ENCODE measurements at places on chromosomes 5 and 9.

GRCh38 chr9:128276574-128277270 lies 646 bp downstream of the SWI5 start:
- no peak for DNase-seq

DNA sequence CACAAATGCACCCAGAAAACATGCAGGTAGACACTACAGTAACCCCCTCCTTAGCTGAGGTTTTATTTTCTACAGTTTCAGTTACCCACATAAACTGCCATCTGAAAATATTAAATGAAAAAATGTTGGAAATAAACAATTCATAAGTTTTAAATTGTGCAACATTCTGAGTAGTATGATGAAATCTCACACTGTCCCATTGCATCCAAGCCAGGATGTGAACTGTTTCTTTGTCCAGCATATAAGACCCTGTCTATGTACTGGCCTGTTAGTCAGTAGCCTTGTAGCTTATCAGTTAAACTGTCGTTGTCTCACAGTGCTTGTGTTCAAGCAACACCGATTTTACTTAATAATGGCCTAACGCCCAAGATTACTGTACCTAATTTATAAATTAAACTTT lies 630.5 kb downstream of the ANXA1 start:
- DNase-seq, result no peak

DNA sequence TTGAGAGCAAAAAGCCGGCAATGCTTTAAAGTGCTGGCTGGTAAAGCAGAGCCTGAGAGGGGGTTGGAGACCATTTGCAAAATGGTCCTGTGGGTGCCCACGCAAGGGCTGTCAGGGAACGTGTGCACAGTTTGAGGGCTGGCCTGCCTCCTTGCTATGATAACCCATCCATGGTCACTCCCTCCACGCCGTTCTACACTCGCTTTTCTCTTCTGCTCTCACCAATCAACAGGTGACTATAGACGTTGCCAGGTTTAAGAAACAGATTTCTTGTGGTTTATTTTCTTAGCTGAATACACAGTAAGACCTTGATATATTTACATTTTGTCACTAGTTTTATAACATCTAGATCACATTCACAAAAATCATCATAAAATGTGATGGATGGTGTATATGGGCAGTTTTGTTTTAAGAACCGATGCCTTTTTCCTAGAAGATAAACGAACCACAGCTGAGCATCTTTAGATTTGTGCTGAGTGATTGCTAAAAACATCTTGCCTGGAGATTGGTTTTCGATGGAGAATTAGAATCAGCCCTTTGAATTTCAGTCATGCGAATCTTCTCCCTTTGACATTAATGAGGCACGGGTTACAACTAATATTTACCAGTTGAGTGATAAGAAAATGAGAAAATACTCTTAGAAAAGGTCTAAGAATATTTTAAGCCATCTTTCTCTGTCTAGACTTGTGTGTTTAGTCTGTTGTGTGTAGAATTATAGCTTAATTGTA lies 13.9 kb downstream of the MAP1B start:
- DNase-seq, result no peak

DNA sequence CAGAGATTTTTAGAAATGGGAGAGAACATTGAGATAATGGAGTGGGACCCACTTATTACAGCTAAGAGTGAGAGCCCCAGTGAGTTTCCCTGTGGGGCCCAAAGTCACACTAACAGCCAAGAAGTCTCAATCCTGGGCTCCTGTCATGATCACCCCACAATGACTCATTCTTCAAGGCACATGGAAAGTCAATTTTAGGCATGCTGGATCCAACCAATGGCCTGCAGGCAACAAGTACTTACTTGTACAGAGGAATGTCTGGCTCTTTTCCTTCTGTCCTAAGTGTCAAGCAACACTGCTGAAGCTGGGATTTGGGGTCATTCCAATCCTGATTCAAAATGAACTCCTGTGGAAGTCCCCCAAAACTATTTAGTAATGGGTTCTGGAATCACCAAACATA lies 123.1 kb downstream of the DROSHA start:
- no peak for DNase-seq

DNA sequence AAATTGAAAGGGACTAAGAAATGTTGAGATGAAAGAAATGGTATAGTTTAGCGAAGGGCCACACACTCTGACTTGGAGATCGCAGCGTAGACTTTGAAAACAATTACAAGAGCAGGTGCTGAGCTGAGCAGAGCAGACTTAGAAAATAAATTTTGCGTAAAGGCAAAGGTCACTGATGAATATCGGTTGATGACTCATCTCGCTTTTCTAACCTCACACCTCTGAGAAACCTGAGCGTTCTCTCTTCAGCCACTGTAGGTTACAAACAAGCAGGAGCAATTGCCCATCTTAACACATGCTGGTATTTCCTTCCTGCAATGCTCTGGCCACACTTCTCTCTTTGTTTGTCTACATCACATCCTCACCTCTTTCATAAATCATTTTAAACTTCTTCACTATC lies 190.6 kb upstream of the C9orf72 start:
- peak; percentile 27 for DNase-seq

Measured in SHP77 treated with DMSO at 0.1 percent for 48 hours (cell line).